ENCODE measurements at places on chromosomes 3 and 15.

DNA sequence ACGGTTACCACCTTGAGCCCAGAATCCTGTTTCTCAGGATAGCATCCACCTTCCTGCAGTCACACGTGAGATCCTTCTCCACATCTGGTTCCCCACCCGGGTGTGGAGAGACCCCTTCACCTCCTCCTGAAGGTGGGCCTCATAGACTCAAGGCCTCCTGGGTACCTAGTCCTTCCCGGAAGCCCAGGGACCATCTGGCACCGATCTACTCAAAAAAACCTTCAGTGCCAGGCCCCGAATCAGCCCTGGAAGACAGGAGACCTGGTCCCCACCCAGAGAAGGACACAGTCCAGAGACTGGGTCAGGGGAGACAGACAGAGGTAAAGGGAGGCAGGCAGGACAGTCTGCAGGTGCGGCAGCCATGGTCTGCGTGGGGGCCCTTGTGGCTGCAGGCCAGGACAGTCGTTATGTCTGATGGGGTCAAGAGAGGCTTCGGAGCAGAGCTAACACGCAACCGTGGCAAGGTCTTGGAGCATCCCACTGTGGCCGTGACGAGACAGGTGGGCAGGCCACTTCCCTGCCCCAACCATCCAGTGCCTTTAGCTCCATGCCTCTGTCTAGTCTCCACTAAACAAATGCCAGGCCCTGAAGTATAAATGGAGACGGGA is 112.2 kb upstream of the ABHD17C start:
- no peak for DNase-seq

GRCh38 chr3:10420745-10421475 is 84.5 kb downstream of the ATP2B2 start:
- DNase-seq, result no peak

- DNase-seq, result no peak
These were observed 385.3 kb downstream of the NTRK3 start for GRCh38 chr15:87871258-87871681.

DNA sequence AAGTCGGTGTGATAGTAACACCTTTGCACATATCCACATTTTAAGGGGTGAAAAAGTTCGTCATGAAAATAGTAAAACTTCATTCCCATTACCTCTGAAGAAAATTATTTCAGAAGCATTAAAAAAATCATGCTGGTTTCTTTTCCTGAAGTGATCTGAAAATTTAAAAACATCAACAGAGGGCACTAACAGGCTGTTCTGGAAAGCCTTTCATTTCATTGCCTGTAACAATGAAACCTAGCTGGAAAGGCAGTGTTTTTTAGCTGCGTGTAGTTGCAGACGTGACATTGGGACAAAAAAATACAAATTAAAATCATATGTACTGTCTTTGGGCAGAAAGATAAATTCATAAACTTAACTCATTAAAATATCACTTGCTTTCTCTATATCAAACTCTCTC is 993.8 kb downstream of the GBE1 start:
- no peak for DNase-seq

DNA sequence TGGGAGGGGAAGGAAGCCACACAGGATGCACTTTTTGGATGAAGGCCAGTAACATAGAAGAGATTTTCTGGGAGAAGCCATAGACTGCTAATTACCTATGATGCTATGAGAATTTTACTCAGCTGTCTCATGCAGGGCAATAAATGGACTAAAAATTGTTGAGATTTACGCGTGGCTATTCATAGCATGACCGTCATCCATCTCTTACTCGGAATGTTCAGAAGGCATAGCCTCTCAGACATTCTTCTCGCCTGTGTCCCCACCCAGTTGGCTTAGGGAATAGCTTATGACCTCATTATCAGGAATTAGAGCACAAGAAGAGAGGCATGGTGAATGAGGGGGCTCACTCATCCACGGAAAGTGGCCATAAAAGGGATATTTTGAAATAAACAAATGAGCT is 107.9 kb upstream of the ATP10A start:
- DNase-seq, result no peak

DNA sequence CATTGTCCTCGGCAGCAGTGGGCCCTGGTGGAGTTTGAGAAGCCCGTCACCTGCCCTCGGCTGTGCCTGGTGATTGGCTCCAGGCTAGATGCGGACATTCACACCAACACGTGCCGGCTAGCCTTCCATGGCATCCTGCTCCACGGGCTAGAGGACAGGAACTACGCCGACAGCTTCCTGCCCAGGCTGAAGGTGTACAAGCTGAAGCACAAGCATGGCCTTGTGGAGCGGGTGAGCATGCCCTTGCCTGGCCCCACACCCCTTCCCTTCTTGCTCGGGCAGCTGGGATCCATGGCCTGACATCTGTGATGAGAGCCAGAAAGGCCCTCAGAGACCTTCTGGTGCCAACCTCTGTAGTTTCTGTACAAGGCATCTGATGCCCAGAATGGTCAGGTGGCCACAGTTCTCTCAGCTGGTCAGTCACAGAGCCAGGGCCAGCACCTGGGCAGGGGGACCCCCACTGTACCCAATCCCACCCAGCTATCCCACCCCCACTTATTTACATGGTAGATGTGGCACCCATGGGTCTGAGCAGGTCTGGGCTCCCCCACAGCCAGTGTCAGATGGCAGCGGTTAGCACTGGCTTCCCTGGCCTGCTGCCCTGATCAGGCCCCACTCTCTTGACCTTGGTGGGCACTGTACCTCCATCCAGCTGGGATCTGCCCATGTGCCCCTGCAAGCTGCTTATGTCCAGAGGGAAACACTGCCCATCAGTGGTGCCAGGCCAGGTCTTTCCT is 124.9 kb downstream of the DNAJB8 start:
- no peak for DNase-seq

GRCh38 chr3:48863122-48863521 is 15.4 kb upstream of the PRKAR2A start:
- DNase-seq, result no peak

GRCh38 chr3:121768452-121768851 is 18.9 kb upstream of the GOLGB1 start:
- DNase-seq, result no peak

DNA sequence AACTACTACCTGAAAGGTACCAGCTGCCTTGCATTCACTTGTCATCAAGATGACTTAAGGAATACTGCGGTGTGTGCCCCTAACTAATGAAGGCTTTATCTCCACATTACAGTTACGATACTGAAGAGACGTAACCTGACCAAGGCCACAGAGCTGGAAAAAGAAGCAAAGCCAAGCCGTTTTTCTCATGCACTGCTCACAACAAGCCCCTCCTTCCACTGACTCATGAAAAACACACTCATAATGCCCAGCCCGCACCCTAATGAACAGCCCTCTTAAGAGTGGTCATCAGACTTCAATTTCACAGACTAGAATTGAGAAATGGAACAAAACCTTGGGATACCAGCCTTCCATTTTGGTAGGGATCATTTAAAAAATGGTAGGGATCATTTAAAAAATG is 11.6 kb downstream of the PSMD6 start:
- no peak for DNase-seq

- DNase-seq, result no peak
These were observed 124.0 kb downstream of the CNTN6 start for GRCh38 chr3:1216856-1217255.

DNA sequence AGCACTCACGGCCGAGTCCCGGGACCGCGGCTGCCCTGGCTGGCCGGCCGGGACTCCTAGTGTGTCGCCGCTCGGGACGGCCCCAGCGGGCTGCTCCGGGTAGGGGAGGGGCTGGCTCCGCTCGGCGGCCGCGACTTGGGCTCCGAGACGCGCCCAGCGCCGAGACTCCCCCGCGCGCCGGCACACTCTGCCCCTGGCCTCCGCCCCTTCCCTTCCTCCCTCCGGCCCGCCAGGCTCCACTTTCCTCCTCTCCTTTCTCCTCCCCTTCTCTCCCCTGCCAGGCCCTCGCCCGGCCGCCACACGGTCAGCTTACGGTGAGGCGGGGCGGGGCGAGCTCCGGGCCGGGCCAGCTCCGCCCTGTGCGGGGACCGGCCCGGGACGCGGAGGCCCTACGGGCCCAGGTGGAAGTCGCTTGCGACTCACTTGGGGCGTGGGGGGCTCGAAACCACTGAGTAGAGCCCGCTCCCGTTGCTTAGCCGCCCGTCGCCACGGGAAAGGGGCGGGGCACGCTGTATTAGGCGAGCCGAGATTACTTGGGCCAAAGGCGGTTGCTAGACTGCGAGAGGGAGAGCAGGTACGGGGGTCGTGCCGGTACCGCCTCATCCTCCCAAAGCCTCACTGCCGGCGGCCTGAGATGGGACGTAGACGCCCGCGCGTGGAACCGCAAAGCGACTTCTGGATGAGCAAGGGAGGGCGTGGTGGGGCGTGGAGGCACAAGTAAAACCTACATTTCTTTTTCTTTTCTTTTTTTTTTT is at the start of gene ITGB5:
Gene ITGB5, minus strand, starts transcription at position 189 of the 755 bp plus-strand sequence. CDS start 365 bp downstream, outside the sequence.
- peak; percentile 7 for DNase-seq

DNA sequence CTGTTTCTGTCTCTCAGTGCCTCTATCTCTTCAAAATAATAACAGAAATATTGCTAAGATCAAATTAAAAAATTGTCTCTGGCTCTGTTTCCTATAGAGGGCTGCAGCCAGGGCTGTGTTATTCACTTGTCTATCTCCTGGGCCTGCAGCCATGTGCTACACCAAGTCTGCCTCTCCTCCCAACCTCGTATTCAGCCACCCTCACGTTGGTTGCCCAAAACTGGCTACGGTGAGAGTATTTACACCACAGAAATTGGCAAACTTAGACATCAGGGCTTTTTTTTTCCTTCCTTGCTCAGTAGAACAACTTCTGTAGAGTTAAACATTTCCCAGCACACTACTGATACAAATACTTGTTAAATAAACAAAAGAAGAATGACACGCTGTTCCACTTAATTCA is 320.9 kb upstream of the ICE2 start:
- DNase-seq, result no peak

DNA sequence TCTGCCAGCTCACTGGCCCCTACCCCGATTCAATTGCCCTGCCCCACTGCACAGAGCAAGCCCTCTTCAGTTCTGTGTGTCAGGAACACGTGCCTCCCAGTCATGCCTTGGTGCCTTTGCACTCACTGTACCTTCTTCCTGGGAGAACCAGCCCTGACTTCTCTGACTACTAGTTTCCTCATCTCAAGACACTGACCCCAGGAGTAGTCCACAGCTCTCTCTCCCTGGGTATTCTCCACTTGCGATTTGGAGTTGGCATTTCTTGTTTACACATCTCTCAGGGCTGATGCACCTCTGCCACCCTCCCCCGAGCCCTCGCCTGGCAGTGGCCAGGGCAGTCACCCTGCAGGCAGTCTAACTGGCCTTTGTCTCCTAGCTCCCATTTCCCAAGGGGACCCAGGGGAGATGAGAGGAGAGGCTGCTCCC is 5.7 kb downstream of the CISH start:
- DNase-seq, result no peak

- no peak for DNase-seq
These were observed 24.0 kb downstream of the HPS3 start for GRCh38 chr3:149153402-149153801.

- DNase-seq, result no peak
These were observed 174.0 kb downstream of the SUCNR1 start for GRCh38 chr3:152047465-152047864.

DNA sequence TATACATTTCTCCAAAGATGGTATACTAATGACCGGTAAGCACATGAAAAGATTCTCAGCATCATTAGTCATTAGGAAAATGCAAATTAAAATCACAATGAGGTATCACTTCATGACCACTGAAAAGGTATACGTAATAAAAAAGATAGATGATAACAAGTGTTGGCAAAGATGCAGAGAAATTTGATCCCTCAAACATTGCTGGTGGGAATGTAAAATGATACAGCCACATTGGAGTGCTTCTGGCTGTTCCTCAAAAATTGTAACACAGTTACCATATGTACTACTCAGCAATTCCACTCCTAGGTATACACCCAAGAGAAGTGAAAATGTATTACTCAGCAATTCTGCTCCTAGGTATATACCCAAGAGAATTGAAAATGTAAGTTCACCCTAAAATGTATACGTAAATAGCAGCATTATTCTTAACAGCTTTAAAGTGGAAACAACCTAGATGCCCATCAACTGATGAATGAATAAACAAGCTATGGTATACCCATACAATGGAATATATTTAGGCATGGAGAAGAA is 25.0 kb upstream of the KY start:
- no peak for DNase-seq

- peak; percentile 25 for DNase-seq
These were observed 244.1 kb upstream of the STT3B start for GRCh38 chr3:31288641-31289100.

DNA sequence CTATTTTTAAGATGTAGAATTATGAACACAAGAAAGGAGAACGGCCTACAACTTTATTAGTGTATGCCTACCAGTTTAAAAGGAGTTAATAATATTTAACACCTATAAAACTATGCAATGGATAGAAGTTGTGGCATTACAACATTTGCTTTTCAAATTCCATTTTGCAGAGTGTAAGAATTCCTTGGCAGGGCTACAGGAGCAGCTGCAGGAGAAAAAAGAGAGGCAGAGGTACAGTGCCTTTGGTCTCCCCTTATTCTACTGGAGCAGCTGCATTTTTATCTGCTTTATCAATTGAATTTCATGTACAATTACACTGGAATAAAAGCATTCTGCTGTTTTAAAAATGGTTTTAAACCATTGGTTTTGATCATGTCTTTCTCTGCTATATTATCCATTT is 145.7 kb upstream of the KCNH8 start:
- no peak for DNase-seq

DNA sequence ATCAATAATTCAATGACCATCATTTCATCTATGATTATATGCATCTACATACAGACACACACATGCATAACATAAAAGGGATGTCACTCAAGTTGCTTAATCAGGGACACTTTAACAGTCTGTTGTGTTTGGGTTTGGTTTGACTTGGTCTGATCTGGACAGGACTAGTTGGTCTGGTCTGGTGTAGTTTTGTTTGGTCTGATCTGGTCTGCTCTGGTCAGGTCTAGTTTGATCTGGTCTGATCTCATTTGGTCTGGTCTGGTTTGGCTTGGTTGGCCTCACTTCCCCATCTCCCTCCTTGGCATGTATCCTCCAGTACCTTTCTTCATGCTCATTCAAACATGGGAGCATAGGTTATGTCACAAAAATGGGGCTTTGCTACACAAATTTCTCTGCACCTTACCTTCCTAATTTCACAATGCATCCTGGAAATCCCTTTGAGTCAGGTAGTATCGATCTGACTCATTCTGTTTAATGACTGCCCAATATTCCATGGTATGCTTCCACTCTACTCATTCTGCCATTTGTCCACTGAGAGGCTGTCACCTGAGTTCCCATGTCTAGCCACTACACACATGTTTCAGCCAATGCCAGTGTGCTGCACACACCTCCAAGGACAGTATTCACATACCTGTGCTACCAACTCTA is 73.0 kb upstream of the TPM1 start:
- no peak for DNase-seq

- DNase-seq, result no peak
These were observed 45.7 kb downstream of the FAM98B start for GRCh38 chr15:38499651-38500050.

DNA sequence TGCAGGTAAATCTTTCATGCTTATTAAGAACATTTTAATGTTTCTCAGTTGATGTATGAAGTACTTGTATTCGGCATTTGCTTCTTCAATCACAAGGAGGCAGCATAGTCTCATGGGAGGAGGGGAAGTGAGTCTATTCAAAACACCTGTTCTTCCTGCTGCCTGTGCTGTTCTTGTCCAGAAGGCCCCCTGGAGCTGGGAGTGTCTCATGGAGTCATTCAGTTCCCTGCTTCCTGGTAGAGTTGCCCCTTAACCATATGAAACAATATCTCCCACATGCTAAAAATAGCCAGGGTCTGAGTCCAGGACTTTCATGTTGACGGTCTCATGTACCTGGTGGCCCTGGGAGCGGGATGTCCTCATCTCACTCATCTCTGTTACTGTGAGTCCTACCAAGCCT is 15.5 kb upstream of the PPP1R2 start:
- DNase-seq, result no peak
